ENCODE measurements at places on chromosomes 11 and 22. TPM values are rescaled to one million over a fixed set of nuclear protein-coding genes. Genes with fewer than 3 reads are reported as not detected.
A peak's percentile ranks its signal among the peaks of the same experiment; 100 is the strongest.

Gene MS4A8
- 0.49 TPM for total RNA-seq

- DNase-seq: no peak
Measured at GRCh38 chr11:19573666-19574065, 139.0 kb upstream of the NAV2 start.

GRCh38 chr22:50737728-50738648 is at the start of gene ACR:
TSS of gene ACR (plus strand) at chr22:50738204. CDS start at chr22:50738236, 32 bp downstream.
- DNase-seq: no peak

DNA sequence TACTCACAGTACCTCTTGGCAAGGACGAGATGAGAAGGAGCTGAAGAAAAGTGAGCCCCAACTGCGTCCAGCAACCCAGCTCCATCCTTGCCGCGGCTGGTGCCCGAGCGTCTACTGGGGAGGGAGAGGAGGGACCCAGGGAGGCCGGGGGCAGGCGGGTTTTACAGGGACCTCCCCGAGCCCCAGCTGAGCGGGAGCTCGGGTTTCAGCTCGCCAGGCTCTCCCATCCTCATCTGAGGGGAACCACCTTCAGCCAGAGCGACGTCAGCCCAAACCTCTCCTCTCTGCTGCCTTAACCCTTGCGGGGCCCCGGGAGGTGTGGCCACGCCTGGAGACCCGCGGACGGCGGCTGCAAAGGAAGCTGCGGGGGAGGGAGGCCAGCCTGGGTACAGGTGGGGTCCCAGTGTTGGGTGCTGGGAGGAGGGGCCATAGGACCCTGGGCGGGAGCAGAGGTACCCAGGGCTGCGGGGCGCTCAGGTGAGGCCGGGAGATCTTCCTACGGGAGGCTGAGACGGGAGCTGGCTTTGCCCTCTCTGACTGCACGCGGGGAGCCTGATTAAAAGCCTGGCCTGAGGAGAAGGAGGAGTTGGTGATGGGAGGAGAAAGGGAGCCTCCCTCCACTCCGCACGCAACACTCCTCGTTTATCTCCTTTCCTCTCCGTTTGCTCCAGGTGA is at the start of gene PAMR1:
TSS of gene PAMR1 (minus strand) at position 116 of the 675 bp plus-strand sequence. CDS start at position 85, 31 bp downstream.
- peak; percentile 72 for DNase-seq

DNA sequence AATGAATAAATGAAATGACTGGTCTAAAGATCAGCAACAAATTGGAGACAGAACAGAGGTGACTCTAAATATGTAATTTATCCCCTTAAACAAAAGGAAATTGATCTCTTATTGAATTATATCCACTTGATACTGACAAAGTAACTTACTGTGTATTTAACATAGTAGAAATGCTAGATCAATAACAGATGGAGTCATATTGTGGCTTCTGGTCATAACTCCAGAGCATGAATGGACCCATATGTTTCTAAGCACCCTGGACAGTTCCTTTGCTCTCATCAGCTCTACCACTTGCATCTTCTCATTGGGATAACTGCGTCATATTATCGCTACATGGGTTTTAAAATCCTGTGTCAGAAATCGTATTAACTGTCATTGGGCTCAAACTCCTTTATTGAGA is 222.3 kb downstream of the ETS1 start:
- DNase-seq: peak; percentile 84

GRCh38 chr22:46070803-46071450 is 79.4 kb upstream of the PPARA start:
- peak; percentile 54 for DNase-seq

- DNase-seq: no peak
Measured at GRCh38 chr11:10288881-10289764, 4.9 kb downstream of the SBF2 start.

DNA sequence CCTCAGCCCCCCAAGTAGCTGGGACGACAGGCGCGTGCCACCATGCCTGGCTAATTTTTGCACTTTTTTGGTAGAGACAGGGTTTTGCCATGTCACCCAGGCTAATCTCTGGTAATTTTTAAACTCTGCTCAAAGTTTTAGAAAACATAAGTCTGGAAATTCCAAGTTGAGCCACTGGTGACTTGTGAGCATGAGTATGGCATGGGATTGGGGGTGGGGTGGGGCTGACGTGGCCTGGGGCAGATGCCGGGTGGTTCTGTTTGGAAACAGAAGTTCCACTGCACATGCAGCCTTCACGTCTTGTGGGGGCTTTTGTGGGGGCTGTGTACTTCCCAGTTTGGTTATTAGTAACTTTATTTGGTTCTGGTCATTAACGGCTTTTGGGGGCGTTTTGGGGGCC is 67.3 kb downstream of the PTPRJ start:
- DNase-seq: peak; percentile 27
